ENCODE measurements at places on chromosomes 4 and X.

DNA sequence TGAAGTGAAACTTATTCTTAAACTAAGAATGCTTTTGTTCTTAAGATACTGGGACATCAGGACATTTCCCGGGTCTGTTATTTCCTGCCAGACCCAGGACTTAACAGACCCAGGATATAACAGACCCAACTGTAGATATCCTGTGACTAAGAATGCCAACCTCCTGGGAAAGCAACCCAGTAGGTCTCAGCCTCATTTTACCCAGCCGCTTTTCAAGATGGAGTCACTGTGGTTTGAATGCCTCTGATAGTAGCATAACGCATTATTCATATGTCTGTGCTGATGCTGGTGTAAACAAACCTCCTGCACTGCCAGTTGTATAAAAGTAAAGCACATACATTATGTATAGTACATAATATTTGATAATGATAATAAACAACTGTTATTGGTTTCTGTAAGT lies 185.8 kb upstream of the GPRIN3 start:
- DNase-seq, result no peak

DNA sequence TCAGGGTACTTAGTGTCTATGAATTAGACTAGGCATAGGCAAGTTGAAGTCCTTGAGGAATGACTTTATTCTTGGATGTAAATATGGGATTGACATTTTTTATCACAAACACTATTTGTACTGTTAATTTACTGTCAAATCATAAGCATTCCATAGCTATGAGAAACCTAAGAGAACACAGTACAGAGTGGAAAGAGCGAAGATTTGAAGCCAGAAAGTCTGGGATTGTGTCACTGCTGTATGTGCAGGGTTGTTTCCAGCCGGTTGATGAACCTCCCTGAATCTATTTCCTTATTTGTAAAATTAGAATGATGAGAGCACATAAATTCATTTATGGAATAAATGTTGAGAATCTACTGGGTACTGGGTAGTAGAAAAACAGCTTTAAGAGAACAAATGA lies 14.4 kb upstream of the KLHL5 start:
- DNase-seq, result no peak

- no peak for DNase-seq
Observed at GRCh38 chr4:2409381-2409783, 9.1 kb downstream of the ZFYVE28 start.

DNA sequence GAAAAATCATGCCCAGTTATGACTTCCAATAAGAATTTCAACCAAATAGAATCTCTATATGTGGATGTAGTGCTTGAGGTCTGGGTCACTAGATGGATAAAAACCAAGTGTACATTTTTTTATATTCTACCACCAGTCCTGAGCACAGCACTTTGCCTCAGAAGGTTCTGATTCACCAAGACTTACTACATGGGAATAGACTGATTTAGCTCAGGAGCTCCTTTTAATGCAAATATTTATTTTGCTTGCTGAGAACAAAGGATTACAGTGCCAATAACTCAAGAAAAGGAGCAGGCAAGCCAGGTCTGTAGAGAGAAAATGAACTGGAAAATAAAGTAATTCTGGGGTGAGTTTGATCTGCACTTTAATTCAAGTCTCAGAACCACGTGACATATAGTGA lies 6.4 kb upstream of the XK start:
- DNase-seq, result no peak

GRCh38 chr4:127781300-127782024 lies 660 bp upstream of the HSPA4L start:
- peak; percentile 59 for DNase-seq

GRCh38 chr4:152719291-152719690 lies 39.5 kb upstream of the TMEM154 start:
- DNase-seq, result no peak

DNA sequence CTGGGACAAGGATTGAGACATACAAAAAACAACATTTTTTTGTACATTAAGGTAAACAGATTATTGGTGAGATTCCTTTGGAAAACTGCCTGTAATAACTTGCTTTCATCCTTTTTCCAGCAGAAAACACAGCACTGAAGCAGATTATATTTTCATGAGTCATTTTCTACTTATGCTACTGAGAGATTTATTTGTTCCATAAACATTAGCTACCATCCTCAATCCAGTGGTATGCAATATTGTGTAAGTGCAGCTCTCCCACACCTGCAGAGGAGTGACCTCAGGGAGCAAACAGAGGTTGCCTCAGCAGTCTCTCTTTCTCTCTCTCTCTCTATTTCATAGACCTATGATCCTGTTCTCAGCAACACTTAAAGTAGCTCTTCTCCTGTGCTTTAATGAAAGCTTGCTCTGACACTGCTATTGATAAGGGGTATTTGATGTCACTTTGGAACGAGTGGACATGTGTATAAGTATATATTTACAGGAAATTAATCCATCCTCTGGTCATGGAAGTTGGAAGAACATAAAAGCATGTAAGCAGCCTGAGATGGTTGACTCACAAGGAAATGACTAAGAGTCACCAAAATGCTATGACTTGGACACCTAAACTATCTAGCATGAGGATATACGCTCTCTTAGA lies 163.7 kb upstream of the SPANXC start:
- DNase-seq, result peak; percentile 52

DNA sequence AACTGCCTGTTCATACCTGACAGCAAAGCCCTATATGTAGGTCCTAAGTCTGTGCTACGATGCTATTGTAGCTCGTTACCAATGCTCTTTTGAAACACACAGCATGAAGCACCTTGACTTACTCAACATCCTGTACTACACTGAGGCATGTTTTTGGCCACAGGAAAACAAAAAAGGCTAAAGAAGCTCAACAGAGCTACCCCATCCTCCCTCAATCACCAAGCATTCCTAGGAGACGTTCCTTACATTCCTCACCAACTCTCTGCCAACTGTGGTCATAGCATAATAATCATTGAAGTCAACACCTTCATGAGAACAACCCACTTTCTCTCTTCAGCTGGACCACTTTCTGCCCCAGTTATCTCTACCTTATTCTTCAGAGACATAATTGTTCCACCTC lies 73.7 kb upstream of the SLC25A43 start:
- no peak for DNase-seq

DNA sequence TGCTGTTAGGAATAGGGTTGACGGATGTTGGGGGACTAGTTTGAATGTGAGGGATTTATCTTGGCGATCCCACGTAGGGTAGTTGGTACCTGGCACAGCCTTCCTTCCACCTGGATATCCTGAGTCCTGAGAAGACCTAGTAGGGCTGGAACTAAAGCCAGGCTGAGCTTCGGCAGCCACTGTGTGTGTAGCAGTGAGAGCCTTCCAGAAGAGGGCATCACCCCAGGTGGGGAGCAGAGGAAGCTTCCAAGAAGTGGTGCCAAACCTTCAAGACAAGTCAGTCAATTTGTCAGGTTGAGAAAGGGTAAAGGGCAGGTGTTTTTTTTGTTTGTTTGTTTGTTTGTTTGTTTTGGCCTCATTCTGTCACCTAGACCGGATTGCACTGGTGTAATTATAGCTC lies 1.2 kb upstream of the FGFBP2 start:
- no peak for DNase-seq

GRCh38 chrX:133966199-133966598 lies 19.2 kb downstream of the GPC3 start:
- no peak for DNase-seq

GRCh38 chrX:54044877-54045338 lies 635 bp upstream of the PHF8 start:
- no peak for DNase-seq

DNA sequence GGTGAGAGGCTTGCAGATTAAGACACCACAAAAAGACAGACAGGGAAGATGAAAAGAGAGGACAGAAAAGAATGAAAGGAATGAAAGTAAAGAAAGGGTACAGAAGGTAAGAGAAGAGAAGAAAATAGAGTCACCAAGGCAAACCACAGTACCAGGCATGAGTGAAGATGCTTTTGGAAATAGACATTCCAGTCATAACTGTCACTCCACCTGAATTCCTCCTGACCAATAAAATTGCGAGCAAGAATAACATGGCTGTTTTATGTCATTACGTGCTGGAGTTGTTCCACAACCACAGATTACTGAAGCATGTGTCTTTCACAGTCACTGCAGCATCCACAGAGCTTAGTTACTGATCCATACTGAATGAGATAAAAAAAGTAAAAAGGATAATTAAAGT lies 864.9 kb upstream of the SLIT2 start:
- peak; percentile 6 for DNase-seq

DNA sequence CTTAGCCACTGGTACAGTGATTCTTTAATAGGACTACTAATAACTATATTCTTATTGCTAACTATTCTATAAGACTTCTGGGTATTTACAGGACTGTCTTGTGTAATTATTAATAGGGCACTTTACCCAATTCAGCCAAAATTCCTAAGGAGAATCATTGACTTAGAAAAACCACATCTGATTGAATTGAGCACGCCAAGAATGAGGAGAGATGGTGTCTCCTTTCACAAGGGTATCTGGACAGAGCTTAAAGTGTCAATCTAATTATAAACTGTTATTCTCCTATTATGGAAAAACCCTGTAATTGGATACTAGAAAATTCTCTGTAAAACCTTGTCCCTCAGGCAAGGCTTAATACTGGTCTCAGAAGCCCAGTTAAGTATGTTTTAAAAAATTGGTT lies 111.1 kb upstream of the TLL1 start:
- DNase-seq, result no peak

All from RPMI7951 (cell line).